Stimulated activated CD4-positive, alpha-beta T cell treated with anti-CD3 and anti-CD28 coated beads, TNF-alpha, amount 100 ng/mL, for 1 hour (primary cell): ENCODE measurements at places on chromosomes 3 and 15.

GRCh38 chr15:84747416-84748273 lies 747 bp upstream of the ZNF592 start:
- peak; percentile 44 for DNase-seq

- no peak for DNase-seq
Measured at GRCh38 chr3:53715815-53716483, 130.3 kb downstream of the CHDH start.

DNA sequence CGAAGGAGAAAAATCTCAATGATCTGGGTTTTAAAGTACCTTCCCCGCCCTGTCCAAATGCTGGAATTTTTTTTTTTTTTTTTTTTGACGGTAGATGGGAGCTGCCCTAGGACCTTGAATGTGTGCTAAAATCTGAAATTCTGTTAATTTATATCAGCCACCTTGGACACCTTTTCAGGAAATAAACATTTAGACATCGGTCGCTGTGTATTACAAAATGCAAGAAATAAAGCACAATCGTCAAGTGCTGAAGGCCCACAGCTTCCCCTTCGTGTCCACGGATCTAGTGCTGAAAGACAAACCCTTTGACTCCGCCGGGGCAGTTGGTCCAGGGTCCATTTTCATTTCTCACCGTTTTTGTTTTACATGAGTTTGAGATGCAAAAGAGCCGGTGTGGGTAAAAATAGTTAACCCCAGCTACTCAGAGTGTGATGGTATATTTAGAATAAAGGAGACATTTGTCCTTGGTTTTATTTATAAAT lies 90.2 kb upstream of the CHD2 start:
- DNase-seq: no peak

- no peak for DNase-seq
Measured at GRCh38 chr3:27639271-27639670, 82.9 kb downstream of the EOMES start.

DNA sequence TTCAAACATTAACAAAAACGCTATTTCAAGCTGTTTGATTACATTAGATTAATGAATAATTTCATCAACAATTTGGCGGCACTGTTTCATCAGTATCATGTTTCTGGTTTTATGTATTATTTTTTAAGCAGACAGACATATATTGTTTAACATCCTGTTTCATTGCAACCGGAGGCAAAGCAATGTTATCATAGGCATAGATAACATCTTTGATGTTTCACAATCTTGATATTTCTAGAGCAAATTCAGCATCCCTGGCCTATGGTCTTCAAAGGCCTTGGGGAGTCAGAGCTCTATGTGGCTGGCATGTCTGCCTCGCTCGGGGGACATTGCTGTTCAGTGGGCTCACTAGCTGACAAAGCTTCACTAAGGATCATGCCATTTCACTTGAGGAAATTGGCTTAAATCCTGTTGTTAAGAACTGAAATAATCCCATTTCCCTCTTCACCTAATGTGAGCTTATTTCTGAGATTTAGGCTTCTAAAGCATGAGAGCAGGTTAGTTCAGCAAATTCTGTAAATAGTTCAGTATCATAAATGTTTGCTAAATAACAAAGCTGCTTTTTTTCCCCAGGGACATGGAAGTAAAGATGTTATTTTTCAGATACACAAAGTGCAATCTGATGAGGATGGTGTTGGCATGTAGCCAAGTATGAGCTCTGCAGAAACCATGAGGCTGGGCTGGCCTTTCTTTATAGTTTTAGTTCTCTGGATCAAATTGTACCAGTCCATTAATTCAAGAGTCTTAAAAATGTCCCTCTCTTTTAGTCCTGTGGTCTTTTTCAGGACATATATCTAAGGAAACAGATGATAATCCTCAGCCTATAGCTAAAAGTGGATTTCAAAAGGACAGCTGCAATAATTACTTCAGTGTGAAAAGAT lies 941.4 kb downstream of the PLOD2 start:
- DNase-seq: no peak

GRCh38 chr3:139328356-139328755 lies 15.5 kb upstream of the MRPS22 start:
- DNase-seq: no peak

DNA sequence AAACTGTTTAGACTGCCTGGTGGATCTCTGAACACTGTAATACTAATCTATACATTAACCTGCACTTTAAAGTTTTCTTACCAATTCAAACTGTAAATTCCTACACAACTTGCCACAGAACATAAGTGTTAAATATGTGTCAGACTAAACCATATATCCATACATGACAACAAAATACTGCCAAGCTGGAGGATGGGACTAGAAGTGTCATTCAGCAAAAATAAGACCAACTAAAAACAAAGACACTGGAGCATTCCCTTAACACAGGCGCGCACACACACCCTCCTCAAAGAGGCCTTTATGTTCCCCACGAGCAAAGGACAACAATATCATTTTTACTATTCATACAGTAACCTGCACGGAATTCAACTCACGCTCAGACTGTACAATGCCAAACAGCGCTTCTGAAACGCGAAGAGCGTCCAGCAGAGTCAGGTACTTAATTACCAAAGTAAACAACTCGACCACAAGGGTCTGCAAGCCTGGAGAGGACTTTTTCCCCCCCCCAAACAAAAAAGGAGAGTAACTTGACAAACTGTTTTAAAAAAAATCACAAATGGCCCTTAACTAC lies 1.1 kb downstream of the DCUN1D1 start:
- no peak for DNase-seq

DNA sequence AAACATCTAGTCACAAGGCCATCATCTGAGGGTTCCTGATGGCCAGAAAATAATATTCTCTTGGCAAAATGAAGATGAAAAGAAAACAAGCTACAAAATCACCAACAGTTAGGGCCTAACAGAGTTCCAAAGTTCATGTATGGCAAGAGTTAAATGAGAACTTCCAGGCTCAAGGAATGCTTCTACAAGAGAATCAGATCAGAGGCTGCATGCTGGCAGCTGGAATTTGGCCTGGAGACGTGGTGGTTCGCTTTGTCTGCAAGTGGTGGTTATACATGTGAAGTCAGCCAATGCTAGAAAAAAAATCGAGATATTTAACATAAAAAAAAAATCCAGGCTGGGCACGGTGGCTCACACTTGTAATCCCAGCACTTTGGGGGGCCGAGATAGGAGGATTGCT lies 5.6 kb downstream of the SIAH2 start:
- DNase-seq: no peak

DNA sequence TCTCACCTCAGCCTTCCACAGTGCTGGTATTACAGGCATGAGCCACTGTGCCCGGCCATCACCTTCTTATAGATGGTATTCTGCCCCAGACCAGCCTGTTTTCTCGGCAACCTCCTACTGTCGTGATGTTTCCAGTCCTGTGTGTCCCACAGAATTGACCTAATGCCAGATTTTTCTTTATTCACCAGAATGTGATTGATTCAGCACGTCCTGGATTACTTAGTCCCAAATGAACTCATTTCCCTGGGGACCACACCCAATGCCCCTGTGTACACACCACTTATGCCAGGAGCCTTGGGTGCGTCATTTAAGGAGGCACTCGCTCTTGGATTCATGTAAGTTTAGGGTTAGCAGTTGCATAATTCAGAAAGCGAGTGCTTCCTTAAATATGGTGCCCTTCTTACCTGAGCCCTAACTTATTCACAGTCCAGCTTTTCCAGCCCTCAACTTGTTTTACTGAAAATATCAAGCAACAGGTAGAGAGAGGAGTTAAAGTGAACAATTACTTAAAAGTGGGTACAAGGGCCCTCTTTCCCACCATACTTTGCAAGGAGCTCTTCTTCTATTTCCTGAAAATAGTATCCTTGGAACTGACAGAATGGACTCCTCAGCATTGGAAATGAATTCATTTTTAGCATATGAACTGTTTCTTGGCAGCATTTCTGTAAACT lies 64.6 kb upstream of the UBE2E1 start:
- no peak for DNase-seq

- DNase-seq: no peak
Measured at GRCh38 chr15:63338170-63338569, 43.5 kb downstream of the CA12 start.

- DNase-seq: no peak
Measured at GRCh38 chr3:98817547-98818041, 54.5 kb downstream of the ST3GAL6 start.

- no peak for DNase-seq
Measured at GRCh38 chr3:149547954-149548668, 73.6 kb downstream of the TM4SF4 start.

DNA sequence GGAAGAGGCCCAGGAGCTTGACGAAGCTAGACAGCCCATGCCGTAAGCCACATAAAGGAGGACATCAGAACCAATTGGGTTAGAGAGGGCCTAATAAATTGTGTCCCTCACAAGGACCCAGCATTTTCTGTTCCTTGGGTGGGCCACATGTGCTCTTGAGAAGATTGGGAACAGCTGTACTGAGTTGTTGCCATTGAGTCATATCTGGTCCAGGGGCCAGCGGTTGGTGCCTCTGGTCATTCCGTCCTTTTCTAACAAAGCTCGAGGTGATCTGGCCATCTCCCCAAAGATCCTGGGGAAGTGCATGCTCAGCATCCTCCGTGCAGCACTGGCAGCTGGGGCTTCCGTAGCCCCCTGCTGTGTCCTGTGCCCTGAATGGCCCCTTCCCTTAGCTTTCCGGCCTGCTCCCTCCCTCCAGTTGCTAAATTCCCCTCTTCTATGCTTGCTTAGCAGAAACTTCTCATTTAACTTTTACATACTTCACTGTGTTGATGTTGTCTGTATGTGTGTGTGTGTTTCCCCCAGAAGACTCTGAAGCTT lies 73.0 kb downstream of the EEFSEC start:
- no peak for DNase-seq

DNA sequence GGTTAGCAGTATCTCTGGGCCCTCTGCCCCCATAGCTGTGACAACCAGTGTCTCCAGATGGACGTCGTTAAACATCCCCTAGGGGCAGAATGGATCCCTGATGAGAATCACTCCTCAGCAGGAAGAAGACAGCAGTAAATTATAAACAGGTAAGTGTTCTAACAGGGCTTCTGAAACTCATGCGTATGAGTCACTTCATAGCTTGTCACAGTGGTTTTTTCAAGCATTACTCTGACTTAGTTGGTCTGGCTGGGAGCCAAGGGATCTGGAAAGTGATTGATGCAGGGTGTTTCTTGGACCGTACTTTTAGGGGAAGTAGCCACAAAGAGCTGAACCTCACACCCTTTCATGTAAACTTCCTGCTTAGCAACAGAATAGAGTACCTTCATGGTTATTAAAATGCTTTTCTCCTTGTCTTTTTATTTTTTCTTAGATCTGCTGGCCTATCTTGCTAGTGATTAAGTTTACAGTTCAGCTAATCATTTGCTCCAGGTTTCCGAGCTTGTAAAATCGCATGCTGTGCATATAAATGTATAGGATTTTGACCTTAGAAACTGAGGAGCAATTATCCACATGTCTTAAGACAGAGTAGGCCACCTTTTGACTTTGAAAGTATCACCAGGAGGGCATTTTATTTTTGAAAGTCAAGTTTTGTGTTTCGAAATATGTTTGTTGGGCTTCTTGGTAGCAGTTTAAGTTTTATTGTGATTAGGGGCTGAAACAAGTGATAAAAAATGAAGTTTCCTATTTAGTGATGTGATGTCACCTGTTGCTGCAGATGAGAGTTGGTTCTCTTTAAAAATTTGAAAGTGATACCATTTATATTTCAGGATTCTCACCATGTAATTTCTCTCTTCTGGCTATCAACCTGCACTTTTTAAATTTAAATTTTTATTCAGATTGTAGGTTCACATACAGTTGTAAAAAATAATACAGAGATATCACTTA lies 333.9 kb downstream of the PTPRG start:
- no peak for DNase-seq

GRCh38 chr3:187186375-187186774 lies 10.9 kb upstream of the RTP1 start:
- DNase-seq: no peak

- DNase-seq: no peak
Measured at GRCh38 chr15:81199031-81199779, 2.5 kb downstream of the IL16 start.

GRCh38 chr3:15659254-15659975 lies 57.9 kb downstream of the BTD start:
- no peak for DNase-seq

DNA sequence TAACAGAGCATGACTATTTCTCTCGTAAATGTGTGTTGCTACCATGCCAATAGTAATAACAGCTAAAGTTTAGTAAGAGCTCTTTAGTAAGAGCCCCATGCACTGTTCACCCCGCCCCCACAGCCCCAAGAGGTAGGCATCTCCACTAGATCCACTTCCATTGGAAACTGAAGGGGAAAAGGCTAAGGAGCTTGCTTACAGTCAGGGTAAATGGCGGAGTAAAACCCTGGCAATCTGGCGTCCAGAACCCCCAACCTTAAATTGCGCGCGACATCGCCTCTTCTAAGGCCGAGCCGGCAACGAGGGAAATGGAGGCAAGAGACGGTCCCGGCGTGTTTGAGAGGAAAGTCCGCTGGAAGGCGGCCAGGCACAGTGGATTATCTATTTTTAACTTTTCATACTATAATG lies 654 bp upstream of the C3orf38 start:
- no peak for DNase-seq

- DNase-seq: no peak
Measured at GRCh38 chr15:47934342-47934741, 186.4 kb upstream of the SLC24A5 start.

DNA sequence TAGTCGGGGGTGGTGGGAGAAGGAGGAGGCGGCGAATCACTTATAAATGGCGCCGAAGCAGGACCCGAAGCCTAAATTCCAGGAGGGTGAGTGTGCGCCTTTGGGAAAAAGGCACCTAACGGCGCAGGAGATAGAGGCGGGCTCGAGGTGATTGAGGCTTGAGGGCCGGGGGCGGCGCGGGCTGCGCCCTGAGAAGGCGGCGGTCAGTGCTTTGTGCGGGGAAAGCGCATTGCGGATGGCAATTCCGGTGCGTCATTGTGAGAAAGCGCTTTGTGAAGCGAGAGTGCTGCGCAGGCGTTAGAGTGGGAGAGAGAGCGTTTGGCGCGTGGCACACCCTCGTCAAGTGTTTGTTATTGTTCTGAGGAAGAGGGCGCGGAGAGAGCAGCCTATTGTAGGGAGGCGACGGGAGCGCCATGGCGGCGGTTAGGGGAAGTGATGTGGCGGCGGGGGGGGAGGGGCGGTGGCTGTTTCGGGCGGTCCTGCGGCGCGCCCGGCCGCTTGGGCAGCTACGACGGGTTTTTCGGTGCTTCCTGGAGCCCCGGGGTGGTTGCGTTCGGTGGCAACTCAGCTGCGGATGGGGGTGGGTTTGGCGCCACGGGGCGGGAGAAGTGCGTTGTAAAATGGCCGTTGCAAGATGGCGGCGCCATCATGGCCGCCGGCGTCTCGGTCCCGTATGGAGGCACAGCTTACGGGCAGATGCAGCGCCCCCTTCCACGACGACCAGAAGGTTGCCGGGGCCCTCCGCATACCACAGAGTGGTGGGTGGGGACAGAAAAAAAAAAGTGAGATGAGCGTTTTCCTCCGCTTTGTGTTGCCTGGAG lies 492 bp downstream of the MORF4L1 start:
- peak; percentile 75 for DNase-seq

DNA sequence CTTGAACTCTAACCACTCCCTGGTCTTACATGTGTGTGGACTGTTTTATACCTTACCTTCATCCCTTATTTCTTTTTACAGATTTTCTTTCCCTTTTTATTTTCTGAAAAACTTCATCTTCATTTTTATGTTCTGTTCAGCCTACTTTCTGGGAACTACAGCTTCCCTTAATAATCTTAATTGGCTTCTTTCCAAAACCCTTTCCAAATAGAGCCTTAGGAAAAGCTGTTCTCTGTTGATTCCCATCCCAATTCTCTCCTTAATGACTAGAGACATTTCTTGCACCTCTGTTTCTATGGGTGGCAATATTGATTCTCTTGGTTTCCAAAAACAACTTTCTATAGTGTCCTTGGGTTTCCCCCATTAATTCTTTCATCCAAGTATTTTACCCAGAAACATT lies 134.8 kb downstream of the DUT start:
- DNase-seq: no peak

- DNase-seq: no peak
Measured at GRCh38 chr15:83588441-83588840, 65.5 kb upstream of the ADAMTSL3 start.
